Activated naive CD4-positive, alpha-beta T cell treated with Interleukin-2 at 50 U/mL for 16 hours (primary cell): ENCODE measurements at places on chromosomes 12 and 14.

GRCh38 chr12:71186571-71187288, 28.9 kb upstream of the TSPAN8 start:
- no peak for DNase-seq

GRCh38 chr12:107983756-107984472, 145.2 kb upstream of the WSCD2 start:
- DNase-seq, result no peak

GRCh38 chr14:58738189-58738836, 100.6 kb downstream of the DACT1 start:
- DNase-seq, result no peak

DNA sequence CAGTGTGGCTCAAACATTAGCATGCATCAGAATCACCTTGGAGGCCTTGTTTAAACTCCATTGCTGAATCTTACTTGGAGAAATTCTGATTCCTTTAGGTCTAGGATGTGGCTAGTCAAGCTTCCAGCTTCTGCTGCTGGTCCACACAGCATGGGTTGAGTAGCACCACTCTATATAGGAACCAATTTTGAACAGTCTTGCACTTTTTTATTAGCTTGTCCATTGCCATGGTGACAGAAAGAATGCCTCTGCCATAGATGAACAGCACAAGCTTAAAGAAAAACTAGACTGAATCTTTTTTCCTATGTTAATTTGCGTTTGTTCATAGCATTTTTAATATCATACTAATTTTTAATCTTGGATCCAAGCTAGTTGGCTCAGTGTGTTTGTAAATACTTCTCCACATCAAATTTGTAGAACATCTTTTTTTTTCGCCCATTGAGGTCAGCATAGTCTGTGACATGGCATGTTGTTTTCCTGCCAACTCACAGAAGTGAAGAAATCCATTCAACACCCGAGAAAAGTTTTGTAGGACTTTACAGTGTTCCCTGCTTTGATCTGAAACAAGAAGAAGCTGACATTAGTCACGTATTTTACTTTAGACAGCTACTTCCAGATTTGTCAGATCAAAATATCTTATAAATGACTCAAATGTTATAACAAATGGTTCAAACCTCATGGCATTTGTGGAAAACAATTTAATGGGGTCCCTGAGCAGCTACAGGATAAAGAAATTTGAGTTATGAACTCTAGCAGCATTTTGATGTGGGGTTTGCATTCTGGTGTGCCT, 438.8 kb downstream of the EGLN3 start:
- no peak for DNase-seq

DNA sequence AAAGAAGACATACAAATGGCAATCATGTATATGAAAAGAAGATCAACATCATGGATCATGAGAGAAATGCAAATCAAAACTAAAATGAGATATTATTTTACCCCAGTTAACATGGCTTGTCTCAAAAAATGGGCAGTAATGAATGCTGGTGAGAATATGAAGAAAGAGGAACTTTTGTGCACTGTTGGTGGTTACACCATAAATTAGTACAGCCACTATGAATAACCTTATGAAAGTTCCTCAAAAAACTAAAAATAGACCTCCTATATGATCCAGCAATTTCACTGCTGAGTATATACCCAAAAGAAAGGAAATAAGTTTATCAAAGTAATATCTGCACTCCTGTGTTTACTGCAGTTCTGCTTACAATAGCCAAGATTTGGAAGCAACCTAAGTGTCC, 151.7 kb downstream of the PDZRN4 start:
- no peak for DNase-seq

DNA sequence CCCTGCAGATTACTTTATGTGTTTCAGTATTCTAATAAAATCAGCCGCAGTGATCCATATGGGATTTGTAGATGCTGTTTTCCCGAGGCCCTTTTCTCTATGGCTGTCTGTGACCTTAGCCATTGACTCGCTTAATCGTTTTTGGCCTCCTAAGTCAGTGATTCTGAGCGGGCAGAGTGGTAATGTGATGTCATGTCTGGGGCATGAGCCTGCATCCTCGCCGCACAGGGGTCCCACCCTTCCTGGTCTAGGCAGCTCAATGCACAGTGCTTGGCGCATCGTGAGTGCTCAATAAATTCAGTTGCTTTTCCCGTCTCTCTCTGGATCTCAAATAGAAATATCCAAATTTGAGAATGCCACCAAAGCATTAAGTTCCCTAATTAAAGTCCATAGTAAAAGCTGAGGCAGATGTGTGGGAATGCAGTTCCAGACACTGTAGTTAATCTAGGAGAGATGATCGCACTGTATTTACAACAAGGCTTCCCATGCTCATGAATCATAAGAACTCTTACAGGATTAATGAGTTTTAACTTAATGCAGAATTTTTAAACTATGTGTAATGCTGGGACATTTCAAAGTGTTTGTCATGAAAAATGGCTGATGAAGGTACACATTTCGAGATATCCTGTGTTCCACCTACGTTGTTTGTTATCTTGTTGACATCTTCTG, 29.3 kb downstream of the HMGA2 start:
- no peak for DNase-seq

GRCh38 chr12:108348842-108349241, 9.7 kb upstream of the CMKLR1 start:
- DNase-seq, result no peak

- no peak for DNase-seq
These were observed 199.3 kb downstream of the ALG10B start for GRCh38 chr12:38515912-38516311.

DNA sequence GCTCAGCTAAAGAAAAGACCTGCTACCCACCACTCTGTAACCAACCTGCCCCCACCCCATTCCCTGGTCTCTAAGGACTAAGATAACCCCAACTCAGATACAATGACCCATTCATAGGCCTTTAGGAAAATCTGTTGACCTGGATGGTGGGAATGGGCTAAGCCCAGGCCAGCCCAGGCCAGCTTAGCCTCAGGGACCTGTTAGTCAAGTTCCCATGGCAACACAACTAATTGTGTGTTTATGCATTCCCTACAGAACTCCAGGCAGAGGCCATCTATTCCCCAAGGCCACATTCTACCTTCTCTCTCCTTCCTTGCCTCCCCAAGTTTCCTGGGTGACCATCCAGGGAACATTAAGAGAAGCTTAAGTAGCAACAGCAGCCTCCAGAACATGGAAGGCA, 16.1 kb upstream of the KRT8 start:
- no peak for DNase-seq

GRCh38 chr14:101929946-101930345, 34.4 kb upstream of the DYNC1H1 start:
- no peak for DNase-seq

DNA sequence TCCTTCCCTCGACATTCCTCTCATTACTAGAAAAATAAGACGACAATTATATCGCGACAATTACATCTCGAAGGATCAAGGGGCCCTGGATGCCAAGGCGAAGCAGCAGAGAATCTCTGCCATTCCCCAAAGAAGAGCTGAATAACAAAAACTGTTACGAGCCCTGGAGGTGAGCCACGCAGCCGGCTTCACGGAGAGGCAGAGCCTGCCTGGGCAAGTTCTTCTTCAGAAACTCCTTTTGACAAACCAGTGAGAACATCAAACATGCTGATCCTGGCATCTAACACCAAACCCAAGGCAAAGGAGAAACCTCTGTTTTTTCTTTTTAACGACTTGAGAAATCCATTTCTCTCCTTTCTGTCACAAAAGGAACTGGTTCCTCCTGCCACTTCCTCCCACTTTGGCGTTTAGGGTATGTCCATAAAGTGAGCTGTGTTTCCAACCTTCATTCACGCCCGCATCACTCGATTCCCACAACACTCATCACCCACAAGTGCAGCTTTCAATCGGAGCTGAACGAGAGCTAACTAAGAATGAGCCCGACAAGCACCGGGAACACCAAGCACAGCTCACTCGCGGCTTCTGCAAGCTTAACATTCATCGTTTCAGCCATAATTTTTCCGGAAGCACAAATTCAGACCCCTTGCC, 21.5 kb downstream of the CCDC88C start:
- DNase-seq, result no peak

DNA sequence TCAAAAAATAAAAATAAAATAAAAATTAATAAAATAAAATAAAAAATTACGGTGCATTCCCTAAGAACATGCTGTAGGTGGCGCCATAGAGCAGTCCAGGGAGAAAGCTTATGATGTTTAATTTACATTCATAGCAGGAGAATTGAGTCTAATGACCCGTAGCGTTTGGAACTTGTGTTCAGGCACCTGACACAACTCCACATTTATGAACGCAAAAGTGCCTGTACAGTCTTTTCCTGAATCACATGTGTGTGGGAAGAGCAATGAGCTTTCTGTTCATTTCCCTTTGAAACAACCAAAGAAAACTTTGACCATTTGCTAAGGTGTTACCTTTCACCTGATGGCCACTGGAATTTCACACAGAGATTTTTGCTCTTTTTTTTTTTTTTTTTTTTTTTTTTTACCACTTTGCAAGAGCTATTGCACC, 60.6 kb upstream of the KCNA1 start:
- DNase-seq, result peak; percentile 15

GRCh38 chr12:97134495-97134894, 227.4 kb downstream of the NEDD1 start:
- DNase-seq, result no peak

- DNase-seq, result no peak
These were observed 234.9 kb downstream of the FLRT2 start for GRCh38 chr14:85764822-85765221.

DNA sequence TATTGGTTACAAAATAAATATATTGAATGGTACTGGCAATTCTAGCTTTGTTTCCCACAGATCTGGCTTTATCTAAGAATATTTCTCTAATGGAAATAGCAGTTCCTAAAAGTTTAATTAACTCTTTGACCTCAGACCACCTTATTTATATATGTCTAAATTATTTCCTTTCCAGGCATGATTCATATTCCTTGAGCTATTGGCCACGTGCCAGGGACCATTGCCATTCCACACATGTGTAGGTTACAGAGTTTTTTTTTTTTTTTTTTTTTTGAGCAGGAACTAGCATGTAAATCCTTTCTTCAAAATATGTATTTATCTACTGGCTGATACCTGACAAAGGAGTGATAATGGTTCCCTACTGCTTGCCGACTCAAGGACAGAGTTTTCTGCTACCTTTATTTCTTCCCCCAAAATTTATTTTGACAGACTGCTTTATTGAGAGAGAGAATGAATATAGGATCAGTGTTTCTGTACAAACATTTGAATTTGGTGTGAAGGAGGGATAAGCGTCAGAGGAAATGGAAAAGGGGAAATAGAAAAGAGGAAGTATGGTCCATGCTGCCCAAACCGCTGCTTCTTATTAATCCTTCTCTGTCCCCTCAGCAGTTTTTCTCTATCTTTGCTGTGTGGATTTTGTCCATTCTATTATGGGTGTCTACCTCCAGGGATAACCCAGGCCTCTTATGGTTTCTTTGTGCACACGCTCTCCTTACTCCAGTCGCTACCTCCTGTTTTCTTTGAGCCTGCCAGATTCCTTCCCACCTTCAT, 36.4 kb downstream of the PDE3A start:
- DNase-seq, result no peak

DNA sequence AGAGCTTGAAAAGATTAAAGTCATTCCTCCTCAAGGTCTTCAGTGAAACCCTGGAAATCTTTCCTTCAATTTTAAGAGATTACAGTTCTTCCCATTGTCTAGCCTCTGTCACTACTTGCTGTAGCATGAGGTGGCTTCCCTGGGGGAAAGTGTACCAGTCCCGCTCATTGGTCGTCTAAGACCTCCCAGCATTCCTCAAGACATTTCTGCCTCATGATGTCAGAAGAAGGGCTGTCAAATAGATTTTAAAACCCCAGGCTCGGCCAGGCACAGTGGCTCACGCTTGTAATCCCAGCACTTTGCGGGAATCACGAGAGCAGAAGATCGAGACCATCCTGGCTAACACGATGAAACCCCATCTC, 46.7 kb downstream of the SMUG1 start:
- DNase-seq, result no peak

DNA sequence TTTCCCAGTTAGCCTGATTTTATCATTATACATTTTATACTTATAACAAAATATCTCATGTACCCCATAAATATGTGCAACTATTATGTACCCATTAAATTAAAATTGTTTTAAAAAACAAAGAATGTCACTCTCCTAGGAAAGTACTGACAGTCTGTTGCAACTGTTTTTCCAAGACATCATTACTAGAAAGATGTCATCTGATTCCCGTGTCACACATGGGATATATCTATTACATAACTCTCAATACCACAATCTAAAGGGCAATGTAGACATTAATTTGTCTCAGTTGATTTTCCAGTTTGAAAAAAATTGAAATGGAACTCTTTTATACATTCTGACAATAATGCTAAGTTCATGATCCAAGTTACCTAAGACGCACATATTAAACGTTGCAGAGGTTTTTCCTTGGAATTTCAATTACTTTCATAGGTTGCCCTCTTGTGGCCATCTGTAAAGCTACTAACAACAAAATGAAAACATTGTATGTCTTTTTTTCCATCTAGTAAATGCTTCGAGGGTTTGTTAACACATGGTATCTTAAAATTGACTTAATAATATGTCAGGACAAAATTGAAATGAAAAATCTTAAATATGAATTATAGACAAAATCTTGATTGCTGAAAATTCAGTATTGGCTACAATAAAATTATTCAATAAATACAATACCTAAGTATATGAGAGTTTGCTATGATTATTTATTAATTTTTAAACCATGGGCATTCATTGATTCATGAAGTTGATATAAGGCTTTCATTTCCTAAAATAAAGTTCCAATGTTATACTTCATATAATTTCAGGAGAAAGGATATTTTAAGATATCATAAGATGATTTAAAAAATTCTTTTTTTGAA, 131.6 kb downstream of the PPFIA2 start:
- DNase-seq, result no peak

GRCh38 chr12:14619741-14620501, 52.2 kb upstream of the PLBD1 start:
- DNase-seq, result no peak

- DNase-seq, result no peak
These were observed 551.0 kb downstream of the DIO2 start for GRCh38 chr14:79660053-79660939.

DNA sequence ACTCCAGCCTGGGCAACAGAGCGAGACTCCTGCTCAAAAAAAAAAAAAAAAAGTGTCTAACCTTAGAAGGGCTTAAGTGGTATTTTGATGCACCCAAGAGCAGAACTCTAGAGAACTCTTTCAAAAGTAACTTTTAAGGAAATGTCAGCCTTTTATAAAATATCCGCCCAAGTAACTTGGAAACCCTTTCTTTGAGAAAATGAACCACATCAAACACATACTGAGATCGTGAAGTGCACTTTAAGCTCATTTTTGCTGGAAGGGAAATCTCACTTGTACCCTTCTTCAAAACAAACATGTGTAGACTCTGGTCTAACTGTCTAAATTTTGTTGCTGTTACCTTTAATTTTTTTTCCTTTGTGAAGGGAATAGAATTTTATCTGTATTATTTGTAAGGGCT, 5.5 kb downstream of the C12orf56 start:
- no peak for DNase-seq

- DNase-seq, result no peak
These were observed 1067.2 kb downstream of the TMTC2 start for GRCh38 chr12:83753904-83754303.

GRCh38 chr14:53380867-53381225, 227.7 kb upstream of the DDHD1 start:
- DNase-seq, result no peak
